Stimulated activated CD8-positive, alpha-beta memory T cell treated with anti-CD3 and anti-CD28 coated beads, Interleukin-7, amount 100 ng/mL, for 4 hours (primary cell): ENCODE measurements at places on chromosomes 1 and 21.

DNA sequence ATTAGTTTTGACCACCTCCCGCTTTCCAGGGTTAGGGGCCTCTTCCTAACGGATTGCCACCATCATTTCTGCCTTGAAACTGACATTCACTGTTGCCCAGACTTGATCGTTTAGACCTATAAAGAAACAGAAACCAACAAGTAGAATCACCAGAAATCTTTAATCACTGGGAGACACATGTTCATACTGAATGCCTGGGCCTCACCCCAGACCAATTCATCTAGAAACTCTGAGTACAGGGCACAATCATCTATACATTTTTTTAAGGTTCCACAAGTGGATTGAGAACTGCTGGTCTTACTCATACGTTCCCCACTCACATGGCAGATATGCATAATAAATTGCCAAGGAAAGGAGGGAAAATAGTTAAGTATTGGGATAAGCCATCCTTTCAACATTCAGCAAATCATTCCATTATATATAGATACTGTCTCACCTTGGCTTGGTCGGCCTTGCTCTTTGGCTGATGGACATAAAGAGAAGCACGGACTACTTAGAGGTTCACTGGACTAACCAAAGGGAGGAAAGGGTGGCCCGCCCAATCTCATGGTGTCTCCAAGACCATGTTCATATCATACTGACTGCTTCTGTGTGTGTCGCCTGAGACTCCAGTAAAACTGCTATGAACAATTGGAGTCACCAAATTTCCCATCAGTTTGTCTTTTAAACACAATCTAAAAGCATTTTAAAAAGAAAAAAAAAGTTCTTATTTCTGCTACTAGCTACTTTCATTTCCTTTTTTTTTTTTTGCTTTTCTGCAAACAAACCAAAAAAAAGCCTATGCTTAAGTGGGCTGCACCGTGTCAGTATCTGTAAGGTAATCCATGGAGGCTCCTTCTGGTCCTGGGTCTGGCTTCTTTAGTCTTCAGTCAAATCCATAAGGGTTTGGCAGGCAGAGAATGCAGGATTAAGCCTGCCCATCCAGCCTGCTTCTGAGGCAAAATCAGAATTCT, 9.4 kb upstream of the TARBP1 start:
- DNase-seq, result no peak

- DNase-seq, result no peak
These were observed 31.2 kb downstream of the PCSK9 start for GRCh38 chr1:55070293-55071164.

GRCh38 chr1:228445843-228446650, 29.4 kb upstream of the TRIM17 start:
- no peak for DNase-seq

DNA sequence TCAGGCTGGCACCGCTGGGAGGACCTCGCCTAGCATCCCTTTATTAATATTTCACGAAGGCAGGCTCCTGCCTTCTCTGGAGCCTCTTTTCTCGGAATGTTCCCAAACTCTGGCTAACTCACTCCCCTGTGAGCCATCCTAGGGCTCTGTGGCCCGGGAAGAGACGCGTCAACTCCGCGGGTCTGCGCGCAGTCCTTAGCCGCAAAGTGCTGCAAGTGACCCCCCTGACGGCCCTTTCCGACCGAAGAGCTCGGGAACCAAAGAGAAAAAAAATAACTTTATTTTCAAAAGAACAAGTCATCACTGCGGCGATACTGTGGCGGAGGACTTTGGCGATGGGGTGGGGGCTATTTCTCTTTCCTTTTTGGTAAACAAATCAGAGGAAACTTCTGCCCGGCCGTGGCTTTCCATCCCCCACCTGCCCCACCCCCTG, 14.6 kb downstream of the NR5A2 start:
- no peak for DNase-seq

DNA sequence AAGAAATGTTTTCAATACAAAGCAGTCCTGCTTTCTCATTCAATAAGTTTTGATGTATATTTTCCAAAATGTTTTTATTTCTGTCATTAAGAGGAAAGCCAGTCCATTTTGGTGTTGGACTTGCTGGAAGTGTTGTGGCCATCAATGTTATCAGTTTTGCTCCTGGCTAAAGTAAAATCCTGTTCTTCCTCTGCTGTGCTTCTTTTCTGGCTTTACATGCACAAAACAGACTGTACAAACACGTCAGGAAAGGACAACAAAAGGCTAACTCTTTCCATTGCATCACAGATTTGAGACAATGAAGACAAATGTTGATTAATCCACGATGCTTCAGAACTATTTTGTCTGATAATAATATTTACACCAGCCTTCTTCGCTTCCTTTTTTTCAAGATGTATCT, 735.4 kb downstream of the LTN1 start:
- DNase-seq, result no peak

DNA sequence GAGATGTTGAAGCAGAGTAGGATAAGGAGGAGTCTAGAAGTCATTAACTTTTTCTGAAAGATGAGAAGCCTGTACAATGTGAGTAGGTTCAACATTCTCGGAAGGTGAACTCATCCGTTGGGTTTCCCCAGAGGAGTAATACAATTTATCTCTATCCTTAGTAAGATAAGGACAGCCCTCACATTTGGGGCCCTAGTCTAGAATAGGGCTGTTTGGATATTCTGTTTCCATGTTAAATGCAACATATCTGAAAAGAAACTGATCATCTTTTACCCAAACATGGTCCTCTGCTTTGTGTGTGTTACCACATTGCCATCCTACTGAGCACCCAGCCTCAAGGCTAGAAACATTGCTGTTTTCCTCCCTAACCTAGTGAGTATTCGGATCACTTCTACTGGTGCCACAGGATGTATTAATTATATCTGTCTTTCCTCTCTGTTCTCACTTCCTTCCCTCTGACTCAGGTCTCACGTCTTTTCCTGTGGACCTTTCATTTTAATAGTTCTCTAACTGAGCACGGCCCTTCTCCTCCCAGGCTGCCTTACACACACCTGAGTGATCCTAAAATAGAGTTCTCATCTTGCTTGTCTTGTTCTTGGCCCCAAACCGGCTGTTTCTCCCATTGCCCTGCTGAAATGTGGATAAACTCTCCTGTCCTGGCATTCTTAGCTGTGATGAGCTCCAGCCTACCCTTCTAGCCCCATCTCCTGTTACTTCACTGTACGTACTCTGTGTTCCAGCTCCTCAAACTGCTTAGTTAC, 91.7 kb downstream of the CDC14A start:
- DNase-seq, result no peak

- no peak for DNase-seq
These were observed 7.8 kb upstream of the CDK18 start for GRCh38 chr1:205496661-205497060.

DNA sequence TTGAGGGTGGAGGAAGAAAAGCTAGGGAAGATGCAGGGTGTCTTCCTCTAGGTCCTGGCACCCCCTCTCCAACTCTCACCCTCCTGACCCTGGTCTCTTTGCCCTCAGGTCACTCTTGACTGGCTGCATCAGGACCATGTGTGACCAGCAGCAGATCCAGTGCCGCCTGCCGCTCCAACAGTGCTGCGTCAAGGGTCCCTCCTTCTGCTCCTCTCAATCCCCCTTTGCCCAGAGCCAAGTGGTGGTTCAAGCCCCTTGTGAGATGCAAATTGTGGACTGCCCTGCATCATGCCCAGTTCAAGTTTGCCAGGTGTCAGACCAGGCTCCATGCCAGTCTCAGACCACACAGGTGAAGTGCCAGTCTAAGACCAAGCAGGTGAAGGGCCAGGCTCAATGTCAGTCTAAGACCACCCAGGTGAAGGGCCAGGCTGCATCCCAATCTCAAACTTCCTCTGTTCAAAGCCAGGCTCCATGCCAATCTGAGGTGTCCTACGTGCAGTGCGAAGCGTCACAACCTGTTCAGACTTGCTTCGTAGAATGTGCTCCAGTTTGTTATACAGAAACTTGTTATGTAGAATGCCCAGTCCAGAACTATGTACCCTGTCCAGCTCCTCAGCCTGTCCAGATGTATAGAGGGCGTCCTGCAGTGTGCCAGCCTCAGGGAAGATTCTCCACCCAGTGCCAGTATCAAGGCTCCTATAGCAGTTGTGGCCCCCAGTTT, 1.8 kb downstream of the KPRP start:
- no peak for DNase-seq

- no peak for DNase-seq
These were observed 23.1 kb upstream of the PTBP2 start for GRCh38 chr1:96698342-96698983.

- no peak for DNase-seq
These were observed 241.0 kb upstream of the SGIP1 start for GRCh38 chr1:66292944-66293343.

- no peak for DNase-seq
These were observed 235.0 kb upstream of the FGGY start for GRCh38 chr1:59061876-59062275.

DNA sequence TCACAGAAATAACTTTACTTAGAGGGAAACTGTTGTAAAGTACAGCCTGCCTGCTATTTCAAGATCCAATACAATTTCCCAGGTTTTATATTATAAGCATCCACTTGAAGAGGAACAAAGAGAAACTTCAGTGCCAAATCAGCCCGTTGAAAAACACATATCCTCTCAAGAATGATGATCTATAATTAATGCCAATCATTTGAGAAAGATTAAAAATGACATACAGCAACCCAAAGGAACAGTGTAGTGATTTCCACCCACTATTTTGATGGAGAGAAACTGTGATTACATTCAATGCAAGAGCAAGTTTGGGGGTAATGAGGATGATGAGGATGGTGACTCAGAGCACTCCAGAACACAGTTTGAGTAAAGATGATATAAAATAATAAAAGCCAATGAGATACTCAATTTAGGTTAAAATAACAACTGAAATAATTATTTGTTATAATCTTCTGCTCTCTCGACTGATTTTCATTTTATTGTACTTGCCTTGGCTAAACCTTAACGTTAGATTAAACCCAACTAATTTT, 715.5 kb downstream of the NCAM2 start:
- no peak for DNase-seq

DNA sequence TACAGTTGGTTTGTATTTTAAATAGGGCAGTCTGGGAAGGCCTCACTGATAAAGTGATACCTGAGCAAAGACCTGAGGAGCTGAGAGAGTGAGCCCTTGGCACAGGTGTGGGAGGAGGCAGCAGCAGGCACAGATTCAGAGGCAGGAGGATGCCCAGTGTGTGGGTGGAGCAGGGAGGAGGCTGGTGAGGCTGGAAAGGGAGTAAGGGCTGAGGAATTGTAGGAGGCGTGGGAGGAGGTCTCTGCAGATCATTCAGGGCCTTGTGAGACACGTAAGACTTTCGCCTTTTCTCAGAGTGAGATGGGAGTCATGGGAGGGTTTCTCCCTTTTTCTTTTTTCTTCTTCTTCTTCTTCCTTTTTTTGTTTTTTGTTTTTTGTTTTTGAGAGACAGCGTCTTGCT, 58.0 kb downstream of the RGL1 start:
- DNase-seq, result no peak

DNA sequence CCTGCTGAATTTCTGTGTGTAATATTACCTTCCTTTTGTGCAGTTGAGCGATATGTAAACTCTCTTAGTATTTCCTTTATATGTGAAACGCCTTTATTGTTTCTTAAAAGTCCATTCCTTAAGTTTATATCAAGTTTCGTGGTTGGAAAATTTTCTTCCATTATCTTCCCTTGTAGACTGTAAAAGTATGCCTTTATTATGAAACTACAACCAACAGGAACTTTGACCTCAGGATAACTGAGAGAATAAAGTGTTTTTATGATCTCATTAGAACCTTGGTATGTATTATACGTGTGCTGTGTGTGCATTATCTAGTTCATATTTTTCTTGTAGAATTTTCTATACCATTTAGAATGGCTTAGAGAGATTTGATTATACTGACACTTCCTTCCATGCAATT, 3.1 kb upstream of the CDC14A start:
- DNase-seq, result no peak

GRCh38 chr1:147762233-147763024, 2.0 kb upstream of the GJA5 start:
- DNase-seq, result no peak

GRCh38 chr1:173423291-173423690, 53.8 kb upstream of the PRDX6 start:
- no peak for DNase-seq

- DNase-seq, result no peak
These were observed 90.9 kb downstream of the PIK3R3 start for GRCh38 chr1:46041551-46041950.

DNA sequence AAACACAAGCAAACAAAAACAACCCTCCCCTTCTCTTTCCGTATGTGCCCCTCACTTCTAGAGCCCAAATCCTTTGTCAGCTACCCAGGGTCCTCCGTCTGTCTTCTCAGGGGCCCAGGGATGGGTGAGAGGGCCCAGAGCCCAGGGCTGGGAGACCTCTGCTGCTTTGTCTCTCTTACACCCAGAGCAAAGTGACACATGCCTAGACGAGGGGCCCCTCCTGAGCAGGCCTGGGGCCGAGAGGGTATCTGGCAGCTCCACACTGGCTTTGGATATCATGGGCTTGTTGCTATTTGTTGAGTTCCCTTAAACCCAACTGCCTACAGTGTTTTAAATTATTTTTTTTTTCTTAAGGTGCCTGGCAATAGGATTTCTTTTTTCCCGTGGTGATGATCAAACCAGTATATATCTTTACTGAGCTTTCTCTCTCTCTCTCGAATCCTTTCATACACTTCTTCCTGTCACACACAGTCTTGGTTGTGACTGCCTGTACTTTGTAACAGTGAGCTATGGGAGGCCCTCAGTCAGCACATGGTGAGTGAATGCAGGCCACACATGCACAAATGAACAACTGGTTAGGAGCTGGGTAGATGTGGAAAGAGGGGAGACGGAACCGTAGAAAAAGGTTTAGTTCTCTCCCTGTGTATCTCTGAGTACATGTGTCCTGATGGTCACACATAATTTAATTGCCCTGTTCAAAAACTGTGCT, 14.5 kb downstream of the RASSF5 start:
- no peak for DNase-seq
